Activated naive CD4-positive, alpha-beta T cell (primary cell): ENCODE measurements at places on chromosomes 1 and 21.

DNA sequence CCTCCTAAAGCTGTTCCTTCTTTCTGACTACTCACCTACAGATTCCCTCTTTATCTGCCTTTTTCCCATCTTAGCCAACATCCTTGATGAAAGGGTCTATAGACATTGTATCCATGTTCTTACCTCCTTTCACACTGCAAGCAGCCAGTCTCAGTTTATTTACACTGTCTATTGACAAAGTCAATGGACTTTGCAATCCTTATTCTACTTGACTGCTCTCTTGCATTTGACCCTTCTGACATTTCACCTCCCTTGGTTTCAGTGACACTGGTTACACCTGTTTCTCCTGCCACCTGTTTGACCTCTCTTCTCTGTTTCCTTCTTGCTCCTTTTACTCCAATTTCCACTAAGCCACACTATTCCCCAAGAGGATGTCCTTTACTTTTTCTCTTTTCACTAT, 224.0 kb upstream of the SNX7 start:
- DNase-seq: no peak

- no peak for DNase-seq
Measured at GRCh38 chr1:234645964-234646363, 36.0 kb upstream of the IRF2BP2 start.

- DNase-seq: no peak
Measured at GRCh38 chr1:87705233-87705632, 376.6 kb downstream of the LMO4 start.

- DNase-seq: no peak
Measured at GRCh38 chr1:225684741-225685140, 31.8 kb upstream of the ENAH start.

DNA sequence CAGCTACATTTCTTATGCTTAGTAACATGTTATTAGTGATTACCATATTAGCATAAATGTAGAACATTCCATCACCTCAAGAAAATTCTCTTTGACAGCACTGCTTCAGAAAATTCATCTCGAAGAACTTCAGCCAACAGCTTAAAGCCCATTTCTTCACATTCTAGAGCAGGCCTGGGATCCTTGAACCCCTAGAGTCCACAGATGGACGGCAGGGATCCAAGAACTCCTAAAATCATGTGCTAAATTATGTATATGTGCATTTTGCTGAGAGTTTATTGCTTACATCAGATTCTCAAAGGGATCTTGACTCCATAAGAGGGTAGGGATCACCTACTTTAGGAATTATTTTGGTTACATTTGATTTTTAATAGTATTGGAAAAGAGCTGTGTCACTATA, 76.2 kb upstream of the TEKT2 start:
- DNase-seq: no peak

DNA sequence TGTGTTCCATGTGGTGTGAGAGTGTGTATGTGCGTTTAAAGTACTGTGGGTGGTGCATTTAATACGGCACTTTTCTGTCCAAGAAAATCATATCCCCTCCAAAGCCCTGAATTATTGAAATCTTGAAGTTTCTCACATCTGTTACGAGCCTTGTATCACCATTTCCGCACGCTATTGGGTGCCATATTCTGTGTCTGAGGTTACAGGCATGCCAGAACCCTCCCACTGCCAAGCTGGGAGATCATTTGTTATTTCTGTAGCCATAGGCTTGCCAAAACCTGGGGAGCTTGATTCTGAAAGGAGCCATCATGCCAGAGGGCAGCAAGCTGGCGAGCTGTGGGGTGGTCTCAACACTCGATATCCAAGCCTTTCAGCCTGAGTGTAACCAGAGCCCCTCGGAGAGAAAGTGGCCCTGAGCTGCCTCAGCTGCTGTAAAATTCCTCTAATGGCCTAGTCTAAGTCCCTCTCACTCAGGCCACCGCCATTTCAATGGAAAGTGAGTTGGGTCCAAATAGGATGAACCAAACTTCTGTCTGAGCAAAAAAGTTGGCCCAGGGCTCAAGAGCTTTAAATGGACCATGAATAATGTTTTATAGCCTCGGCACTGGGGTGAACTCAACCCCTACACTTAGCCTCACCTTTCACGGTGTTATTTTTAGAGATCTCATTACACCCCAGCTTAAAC, 298.4 kb upstream of the DUSP10 start:
- DNase-seq: no peak

- DNase-seq: no peak
Measured at GRCh38 chr1:59768792-59769735, 45.7 kb upstream of the HOOK1 start.

- DNase-seq: no peak
Measured at GRCh38 chr1:20840731-20841130, 53.6 kb upstream of the HP1BP3 start.

GRCh38 chr1:61930116-61930645, 187.9 kb downstream of the PATJ start:
- DNase-seq: no peak

DNA sequence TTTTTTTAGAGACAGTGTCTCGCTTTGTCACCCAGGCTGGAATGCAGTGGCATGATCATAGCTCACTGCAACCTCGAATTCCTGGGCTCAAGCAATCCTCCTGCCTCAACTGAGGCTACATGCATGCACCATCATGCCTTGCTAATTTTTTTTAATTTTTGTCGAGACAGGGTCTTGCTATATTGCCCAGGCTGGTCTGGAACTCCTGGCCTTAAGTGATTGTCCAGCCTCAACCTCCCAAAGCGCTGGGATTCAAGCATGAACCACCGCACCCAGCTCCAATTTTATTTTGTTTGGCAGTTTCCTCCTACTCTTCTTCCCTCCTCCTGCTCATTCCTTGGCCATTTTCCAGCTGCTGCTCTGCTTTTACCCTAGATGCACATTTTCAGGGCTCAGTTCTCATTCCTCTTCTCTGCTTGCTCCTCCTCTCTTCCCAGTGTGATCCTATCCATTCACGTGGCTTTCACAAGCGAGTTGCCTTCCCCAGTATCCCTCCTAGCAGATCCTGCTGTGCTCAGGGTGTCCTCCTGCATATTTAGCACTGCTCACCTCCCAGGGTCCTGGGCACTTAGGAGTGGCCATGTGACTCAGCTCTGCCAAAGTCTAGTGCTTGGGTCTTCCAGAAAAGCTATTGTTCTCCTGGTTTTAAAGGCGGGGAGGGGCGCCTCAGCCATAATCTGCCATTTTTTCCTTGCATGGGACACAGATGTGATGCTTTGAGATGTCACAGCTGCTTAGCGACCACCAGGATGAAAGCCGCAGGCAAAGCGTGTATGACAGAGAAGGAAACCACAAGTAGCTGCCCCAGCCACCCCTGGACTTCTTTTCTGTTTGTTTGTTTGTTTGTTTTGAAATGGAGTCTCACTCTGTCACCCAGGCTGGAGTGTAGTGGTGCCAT, 33.7 kb downstream of the PSEN2 start:
- no peak for DNase-seq

GRCh38 chr1:96002201-96002600, 719.4 kb upstream of the PTBP2 start:
- DNase-seq: no peak

DNA sequence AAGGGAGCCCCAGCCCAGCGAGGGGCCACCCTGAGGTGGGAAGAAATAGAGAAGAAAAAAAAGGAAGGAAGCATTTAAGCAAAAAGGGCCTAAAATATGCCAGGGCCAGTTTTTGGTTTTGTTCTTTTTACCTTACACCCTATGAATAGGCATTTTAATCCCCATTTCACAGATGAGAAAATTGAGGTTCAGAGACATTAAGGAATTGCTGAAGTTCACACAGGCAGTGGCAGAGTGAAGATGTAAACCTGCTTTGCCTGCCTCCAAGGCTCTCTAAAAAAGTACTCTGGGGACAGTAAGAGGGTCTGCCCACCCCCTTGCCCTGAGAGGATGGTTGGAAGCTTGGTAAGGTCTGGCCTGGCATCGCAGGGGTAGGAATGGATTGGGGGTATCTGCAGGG, 19.8 kb downstream of the RAP1GAP start:
- no peak for DNase-seq

DNA sequence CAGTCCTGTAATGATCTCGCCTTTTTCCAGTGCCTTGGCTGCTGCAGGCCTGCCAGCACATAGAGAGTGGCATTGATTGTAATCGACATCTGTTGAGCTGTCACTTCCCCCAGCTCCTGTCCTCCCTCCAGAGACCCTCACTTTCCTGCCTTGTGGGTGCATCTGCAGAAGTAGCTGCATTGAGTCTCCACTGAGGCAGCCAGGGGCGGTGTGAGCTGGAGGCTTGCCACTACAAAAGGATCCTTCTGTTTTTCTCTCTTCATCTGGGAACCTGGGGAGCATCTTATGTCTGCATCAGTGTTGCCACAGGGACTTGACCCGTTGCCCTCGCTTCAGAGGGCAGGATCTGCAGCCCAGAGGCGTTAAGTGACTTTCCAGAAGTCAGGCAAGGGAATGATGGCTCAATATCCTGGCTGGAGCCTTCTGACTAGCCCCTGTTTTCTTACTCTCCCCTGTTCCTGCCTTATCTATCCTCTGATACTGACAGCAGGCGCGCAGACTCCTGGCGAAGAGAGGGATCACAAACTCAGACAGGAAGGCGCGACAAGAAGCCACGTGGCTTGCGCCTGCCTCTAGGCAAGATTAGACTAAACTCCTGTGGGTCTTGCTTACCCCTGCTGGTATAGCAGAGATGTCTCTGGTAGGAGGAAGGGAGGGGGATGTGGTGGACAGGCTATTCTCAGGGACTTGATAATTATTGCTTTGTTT, 13.3 kb upstream of the FMOD start:
- no peak for DNase-seq

DNA sequence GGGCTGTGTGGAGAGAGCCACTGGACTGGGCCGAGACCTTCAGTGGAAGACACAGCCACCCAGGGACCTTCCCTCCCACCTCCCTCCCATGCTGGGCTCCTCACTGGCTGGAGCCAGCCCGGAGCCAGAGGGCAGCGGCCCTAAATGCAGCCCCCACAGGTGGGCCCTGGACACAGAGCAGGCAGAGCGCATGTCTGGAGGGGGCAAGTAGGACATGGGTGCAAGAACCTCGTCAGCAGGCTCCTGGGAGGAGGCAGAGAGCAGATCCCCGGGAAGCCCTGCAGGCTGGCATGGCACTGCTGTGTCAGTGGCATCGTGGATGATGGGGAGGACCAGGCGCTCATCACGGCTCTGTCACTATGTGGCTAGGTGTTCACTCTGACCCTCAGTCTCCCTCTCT, 45.7 kb downstream of the DMRTB1 start:
- no peak for DNase-seq

- no peak for DNase-seq
Measured at GRCh38 chr1:227429447-227430359, 111.4 kb upstream of the CDC42BPA start.

DNA sequence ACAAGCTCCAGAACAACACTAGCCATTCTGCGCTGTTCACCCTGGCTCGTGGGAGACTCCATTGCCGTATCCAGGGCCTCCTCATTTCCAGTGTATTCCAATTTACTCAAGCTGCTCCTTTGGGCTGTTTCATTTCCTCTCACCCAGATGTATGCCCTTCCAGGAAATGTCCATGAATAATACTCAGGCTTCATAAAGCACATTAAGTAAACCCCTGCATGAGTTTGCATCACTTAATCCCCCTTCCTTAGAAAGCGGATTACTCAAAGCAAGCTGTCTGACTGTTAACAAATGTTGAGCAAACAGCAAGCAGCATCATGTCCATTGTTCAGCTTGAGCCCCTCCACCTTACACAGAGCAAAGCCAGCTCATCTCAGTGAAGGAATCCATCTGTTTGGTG, 403.6 kb upstream of the PBX1 start:
- DNase-seq: no peak

DNA sequence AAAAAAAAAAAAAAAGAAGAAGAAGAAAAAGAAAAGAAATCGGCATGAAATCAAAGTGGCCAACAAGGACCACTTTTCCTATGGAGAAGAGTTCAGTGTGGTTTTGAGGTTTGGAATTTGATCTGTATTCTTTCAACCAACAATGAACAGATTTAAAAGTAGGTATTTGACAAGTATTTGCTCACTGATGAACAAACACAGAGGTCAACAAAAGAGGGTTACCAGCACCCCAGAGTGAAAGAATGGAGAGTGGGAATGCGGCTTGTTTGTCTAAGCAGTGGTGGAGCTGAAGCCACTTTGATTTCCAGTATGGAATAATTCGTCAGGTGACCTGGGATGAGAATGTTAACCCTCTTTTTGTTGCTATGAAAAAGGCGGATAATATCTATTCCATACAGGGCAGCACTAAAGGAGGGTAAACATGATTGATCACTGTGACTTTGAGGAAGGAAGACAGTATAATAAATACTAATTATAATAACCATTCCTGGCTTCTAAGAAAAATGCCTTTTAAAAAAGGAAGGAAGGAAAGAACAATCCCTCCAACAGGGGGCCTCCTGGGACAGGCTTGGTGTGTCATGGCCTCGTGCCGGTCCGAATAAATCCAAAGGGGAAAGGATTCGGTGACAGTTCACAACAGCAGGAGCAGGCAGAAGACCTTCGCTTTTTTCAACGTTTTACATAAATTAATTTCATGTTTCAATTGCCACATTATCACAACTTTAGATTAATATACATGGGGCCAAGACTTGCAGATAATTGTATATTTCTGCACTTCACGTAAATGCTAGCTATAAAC, 37.2 kb upstream of the SIM2 start:
- DNase-seq: no peak

DNA sequence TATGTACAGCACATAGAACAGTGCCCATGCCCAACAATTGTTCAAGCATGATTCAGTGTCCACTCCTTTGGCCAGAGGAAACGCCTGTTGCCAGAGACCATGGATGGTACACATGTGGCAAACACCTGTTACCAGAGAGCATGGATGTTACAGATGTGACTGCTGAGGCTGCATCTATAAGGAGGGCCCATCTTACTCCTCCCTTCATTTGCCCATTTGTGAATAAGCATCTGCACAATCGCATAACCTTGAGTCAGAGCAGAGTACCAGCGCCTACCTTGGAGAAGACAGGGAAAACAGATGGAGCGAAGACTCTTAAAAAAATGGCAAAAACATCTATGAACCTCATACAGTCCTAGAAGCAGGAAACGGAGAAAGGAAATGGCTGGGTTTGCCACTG, 36.6 kb upstream of the CACHD1 start:
- DNase-seq: no peak

GRCh38 chr1:18010945-18011344, 96.7 kb upstream of the IGSF21 start:
- no peak for DNase-seq

DNA sequence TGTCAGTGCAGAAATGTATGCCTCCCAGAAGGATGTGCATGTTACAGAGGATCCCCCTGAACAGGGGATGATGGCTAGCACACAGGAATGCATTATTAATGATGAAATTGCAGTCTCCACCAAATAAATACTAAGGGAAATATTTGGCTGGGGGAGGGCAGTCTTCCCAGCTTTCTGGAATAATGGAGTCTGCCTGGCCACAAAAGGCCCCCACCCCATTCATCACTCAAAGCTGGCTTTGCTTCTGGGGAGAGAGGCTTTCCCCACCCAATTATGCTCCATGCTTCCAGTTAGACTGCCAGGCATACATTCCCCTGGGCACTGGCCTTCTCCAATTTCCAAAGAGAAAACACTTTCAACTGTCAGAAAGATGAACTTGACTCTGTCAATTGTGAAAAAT, 302.7 kb downstream of the SIPA1L2 start:
- DNase-seq: no peak

GRCh38 chr1:64038119-64038518, 165.3 kb upstream of the UBE2U start:
- DNase-seq: no peak
